ENCODE measurements at places on chromosomes 1 and 21.

GRCh38 chr1:15902882-15903281, 55.4 kb downstream of the SPEN start:
- peak; percentile 79 for DNase-seq

- no peak for DNase-seq
Observed at GRCh38 chr1:223231581-223231980, 88.5 kb upstream of the TLR5 start.

GRCh38 chr1:35748326-35748725, 21.5 kb downstream of the CLSPN start:
- DNase-seq = no peak

- DNase-seq = peak; percentile 77
Observed at GRCh38 chr1:938088-938683, 14.5 kb downstream of the SAMD11 start.

DNA sequence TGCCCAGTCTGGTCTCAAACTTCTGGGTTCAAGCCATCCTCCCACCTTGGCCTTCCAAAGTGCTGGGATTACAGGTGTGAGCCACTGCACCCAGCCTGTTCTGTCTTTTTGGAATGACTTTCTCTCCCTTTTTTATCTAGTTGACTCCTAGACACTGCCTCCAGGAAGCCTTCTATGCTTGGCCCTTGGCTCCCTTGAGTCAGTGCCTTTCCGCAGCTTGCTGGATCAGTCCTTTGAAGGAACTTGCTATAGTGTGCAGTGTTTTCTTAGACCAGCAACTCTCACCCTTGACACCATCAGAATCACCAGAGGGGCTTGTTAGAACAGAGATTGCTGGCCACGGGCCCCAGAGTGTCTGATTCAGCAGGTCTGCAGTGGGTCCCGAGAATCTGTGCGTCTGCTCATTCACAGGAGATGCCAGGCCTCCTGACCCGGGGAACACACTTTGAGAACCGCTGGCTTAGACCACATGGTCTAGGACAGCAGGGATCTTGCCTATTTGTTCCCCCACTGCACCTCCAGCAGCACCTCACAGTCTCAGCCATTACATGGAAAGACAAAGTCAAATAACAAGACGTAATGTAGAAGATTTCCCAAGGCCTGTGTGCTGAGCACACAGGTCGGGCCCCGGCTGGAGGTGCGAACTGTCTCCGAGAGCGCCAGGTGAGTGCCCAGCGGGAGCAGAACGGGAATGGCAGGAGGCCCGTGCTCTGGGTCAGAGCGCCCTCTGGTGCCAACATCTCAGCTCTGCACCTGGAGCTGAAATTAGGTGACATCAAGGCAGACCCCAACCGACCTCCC, 27.4 kb upstream of the CTPS1 start:
- DNase-seq = peak; percentile 59

DNA sequence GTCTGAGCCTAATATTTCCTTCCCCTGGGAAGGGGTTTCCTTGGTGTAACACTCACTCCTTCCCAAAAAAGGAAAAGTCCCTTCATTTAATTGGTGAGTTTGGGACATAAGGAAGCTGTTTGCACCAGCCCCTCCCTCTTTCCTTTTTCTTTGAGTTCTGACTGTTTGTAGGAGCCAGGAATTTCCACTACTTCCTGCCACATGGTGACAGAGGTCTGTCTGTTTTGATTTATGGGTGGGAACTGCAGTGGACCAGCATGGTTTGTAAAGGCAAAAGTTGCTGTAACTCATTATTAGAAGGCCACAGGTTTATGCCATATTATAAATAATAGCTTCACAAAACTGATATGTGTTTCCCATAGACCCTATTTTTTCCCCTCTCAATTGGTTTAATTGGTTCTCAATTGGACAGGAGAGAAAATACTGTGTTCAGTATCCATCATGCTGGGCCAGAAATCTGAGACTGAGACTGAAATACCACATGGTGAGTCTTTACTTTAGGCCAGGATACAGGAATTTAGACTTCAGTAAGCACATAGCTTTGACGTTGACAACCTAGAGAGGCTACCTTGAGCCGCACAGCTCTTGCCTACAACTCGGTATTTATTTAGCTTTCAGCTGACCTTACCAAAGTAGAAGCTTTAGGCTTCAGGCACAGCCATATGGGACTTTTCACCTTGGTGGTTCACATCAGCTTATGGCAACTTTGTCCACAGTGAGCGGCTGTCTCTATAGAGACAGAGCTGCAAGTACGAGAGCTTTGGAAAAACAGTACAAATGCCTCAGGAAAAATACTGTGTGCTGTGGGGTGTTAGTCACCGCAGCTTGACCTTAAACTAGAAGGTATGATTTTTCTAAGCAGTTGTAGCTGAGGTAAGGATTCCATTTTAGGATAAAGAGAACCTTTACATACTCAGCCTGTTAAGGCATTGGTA, 40.0 kb upstream of the RGS7 start:
- DNase-seq = no peak

GRCh38 chr1:10529091-10529490, 54.3 kb downstream of the PEX14 start:
- no peak for DNase-seq

- no peak for DNase-seq
Observed at GRCh38 chr1:173503391-173503790, 26.3 kb downstream of the PRDX6 start.

GRCh38 chr1:225608014-225608796, 44.7 kb downstream of the ENAH start:
- no peak for DNase-seq

DNA sequence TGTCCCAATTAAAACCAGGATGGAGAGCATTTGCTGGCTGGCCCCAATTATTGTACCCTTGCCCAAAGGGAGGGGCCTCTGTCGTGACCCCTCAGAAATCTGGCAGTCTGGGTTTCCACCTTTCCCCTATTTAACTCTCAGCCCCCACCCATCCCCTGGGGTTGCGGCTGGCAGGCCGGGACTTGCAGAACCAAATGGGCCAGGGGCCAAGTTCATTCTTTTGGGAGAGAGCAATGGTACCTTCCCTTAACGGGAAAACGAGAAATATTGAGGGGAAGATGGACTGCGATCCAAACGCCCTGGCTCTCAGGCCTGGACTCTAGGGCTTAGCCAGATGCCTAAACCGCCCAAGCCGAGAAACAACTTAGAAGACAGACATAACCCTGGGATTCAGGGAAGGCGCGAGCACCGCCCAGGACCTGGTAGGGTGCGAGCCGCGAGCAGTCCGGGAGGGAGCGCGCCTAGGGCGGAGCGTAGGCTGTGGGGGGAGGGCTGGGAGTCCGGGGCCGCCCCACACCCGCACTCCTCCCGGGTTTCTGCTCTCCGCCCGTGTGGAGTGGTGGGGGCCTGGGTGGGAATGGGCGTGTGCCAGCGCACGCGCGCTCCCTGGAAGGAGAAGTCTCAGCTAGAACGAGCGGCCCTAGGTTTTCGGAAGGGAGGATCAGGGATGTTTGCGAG, at the start of gene SLC27A3:
Gene SLC27A3, plus strand, starts transcription at position 628 of the 678 bp plus-strand sequence. CDS start 91 bp downstream, outside the sequence.
- no peak for DNase-seq

GRCh38 chr1:8569242-8569641, 248.2 kb downstream of the RERE start:
- no peak for DNase-seq

DNA sequence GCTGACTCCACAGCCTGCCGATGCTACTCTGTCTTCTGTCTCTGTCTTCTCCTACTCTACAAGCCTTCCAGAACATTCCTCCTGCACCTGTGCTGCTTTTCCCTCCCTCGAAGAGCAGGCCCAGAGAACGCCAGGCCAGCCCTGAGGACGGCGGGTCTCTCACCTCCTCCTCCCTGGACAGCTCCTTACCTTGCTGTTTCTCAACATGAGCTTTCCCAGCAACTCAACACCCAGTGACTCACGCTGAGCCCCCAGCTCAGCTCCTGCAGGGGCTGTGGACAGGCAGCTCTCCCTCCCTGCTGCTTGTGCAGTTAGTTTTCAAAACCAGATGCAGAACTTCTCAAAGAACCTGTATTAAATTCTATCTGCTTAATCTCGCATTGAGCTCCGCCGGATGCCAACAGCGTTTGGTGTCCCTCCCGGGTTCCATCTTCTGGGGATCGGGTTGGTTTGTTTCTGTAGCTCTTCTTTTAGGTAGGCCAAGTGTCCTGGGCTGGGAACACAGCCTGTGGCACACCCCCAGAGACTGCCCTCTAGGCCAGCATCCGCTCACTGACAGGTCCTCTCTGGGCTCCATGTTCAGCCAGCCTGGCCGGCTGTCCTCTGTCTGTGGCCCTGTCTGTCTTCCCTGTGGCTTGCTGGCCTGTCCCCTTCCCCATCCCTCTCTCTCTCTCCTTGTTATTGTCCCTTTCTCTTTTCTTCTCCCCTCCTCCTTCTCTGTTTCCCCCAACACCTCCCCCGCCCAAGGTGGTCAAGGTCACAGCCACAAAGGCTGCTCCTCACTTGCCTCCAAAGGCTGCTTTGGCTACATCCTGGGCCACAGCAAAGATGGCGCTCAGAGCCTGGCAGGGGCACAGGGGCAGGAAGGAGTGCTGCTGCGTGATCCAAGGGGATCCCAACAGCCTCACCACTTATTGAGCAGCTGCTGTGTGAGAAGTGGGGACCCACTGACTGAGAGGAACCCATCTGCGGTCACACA, 391.0 kb downstream of the MATN1 start:
- DNase-seq = no peak

DNA sequence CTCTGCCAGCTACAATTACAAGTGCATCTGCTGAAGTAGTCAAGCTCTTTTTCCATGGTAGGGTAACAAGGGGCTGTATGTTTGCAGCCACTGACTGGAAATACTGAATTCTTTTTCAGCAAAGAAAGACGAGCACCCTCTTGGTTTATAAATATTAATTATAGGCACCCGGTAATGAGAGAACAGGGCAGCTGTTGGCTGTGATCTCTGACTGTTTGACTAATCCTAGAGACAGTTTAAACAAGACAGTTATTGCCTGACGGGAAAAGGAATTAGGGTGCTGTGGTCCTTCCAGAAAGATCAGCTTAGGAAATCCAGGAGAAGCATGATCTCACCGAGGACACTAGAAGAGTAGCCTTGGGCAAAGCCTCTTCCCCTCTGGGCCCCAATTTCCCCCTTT, 183.7 kb upstream of the ZC3H12A start:
- no peak for DNase-seq

DNA sequence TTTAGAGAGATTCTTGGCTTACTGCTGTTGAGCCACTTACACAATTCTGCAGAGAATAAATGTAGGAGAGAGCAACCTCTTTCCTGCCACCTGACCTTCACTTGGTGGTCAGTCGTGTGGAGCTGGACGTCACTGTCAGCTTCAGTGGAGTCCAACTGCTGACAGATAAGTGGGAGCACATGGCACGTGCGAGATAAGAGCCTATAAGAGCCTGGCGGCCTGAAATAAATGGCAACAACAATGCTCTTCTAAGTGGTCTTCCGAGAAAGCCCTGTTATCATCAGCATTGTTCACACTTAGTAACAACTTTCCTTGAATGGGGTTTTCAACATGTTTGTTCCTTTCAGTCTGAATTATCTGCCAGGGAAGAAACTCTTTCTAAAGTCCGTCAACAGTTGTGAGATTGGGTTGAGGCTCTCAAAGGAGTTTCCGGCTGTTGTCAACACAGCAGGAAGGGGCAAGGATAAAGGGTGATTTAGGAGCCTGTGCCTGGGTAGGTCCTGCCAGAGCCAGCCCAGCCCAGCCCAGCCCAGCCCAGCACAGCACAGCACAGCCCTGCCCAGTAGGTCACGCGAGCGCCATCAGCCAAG, 57.2 kb upstream of the RUNX1 start:
- DNase-seq = no peak

DNA sequence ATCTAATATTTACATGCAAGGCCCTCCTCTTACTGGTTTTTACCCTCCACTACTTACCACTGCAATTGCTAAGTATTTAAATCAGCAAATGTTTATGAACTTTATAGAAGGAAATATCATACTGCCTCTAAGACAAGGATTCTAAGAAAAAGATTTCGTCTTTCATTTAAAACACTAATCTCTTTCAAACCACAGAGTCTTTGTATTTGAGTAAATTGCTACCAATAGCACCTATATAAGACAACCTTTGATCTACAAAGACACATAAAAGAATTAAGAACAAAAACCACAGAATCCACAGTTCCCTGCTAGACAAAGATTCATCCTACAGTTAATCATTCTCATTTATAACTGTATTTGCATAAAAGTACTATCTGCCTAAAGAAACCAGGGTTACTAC, 37.6 kb downstream of the RNF115 start:
- DNase-seq = no peak

GRCh38 chr1:32199043-32199716, 1.2 kb upstream of the CCDC28B start:
- DNase-seq = no peak

DNA sequence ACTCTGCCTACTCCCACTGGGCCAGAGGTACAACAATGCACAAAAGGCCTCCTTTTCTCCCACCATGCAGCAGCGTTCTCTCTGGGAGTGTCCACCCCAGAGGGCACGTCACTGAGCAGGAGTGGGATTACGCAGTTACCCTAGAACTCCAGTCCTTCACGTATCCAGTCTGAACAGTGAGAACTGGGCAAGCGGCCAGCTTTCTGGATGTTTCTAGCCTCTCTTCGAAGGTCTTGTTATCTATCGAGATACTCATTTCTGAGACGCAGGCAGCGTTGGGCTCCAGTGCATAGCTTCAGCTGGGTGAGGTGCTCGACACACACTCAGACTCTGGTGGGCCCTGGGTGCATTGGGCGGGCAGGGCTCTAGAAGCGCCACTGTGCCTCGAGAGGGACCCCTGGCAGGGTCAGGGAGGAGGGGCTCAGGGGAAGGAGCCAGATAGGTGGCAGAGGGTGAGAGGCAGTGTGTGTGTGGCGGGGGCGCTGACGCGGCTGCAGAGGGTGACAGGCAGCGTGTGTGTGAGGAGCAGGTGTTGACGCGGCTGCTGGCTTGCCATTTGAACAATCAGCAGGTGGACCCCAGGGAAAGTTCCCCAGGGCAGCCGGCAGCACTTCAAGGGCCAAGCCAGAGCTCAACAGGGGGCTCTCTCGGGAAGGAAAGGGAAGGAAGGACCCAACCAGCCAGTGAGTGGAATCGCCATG, 27.9 kb downstream of the PRDM15 start:
- DNase-seq = no peak

DNA sequence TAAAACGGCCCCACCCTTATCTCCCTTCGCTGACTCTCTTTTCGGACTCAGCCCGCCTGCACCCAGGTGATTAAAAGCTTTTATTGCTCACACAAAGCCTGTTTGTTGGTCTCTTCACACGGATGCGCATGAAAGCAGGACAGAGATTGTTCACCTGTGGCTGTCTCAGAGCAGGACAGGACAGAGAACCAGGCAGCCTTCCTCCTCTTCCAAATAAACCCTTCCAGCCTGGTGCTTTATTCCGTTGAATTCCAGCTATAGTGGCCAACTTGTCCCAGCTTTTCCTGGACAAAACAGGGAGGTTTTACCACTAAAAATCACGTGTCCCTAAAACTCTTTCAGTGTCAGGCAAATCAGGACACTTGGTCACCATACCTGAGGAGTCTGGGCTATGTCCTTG, 9.5 kb upstream of the DMRTB1 start:
- no peak for DNase-seq

GRCh38 chr1:163240705-163241104, 38.0 kb upstream of the RGS5 start:
- DNase-seq = no peak

DNA sequence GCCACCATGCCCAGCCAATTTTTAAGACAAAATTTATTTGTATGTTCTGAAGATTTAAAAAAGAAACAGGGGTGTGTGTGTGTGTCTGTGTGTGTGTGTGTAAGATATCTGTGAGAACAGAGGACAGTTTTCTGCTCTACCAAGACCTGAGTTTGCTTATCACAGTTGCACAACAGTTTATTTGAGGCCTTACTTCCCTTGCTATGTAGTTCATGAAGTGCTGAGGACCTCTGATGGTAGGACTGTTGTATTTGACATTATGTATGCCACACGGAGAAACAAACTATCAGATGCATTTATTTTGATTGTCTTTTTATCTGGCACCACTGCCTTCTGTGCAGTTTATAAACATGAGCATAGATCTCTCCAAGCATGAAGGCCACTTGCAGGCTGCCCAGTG, 355.2 kb downstream of the PBX1 start:
- DNase-seq = peak; percentile 42

Data from H4 (cell line).